ENCODE measurements at places on chromosomes 4 and X.
A peak's percentile ranks its signal among the peaks of the same experiment; 100 is the strongest.

DNA sequence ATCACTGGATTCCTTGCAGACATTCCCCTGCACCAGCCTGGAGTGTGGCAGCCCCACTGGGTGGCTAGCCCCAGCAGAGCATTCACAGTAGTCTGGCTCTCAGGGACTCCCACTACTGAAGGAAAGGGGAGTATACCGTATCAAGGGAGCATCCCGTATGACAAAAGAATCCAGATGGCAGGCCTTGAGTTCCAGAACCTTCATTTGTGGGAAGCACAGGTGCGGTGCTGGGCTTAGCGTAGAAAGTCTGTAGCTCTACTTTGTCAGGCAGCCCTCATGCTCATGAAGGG is 79.6 kb downstream of the CENPC start:
- no peak for DNase-seq

GRCh38 chrX:10847333-10847732 is 226.9 kb upstream of the MID1 start:
- no peak for DNase-seq

- no peak for DNase-seq
These were observed 2.9 kb downstream of the USP51 start for GRCh38 chrX:55486736-55487135.

DNA sequence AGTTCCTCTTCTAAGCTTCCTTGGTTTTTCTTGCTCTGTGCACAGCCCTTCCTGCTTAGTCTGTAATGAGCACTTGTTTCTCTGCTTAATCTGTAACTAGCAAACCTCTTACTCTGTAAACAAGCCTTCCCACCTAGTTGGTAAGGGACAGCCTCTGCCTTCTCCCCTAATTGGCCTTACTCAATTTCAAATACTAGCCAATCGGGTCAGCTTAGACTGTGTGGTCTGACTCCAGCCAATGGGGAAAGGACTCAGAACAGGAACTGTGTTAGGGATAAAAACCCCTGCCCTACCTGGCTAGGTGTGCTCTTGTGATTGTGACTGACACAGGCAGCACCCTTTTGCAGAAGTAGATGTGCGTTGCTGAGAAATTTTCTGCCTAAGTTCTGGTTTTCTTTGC is 136.5 kb upstream of the AADAT start:
- no peak for DNase-seq

- no peak for DNase-seq
These were observed 39.3 kb upstream of the MAGEA10 start for GRCh38 chrX:152177497-152178269.

GRCh38 chr4:76199664-76200211 is 13.9 kb downstream of the SCARB2 start:
- peak; percentile 55 for DNase-seq
